Smooth muscle cell of the brain vasculature (primary cell): ENCODE measurements at places on chromosomes 6 and 20.
A peak's percentile ranks its signal among the peaks of the same experiment; 100 is the strongest.

- DNase-seq, result no peak
Measured at GRCh38 chr20:63567386-63568169, 6.5 kb downstream of the HELZ2 start.

DNA sequence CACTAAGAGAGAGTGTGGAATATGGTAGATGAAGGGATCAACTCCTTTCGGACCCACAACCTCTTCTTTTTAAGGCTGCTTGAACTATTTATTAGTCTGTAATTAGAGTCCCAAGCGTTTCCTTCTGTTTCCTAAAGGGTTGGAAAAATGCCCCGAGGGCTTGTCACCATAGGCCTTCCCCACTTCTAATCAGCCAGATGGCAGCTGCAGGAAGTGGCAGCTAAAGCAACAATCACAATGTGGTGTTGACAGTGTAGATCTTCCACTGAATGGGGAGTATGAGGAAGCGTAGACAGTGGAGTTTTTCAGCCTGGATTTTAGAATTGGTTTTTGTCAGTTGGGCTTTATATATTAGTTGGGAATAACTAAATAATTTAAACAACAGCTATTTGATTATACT lies 40.6 kb downstream of the SLC35D3 start:
- no peak for DNase-seq

GRCh38 chr6:14932485-14933182 lies 313.2 kb upstream of the JARID2 start:
- DNase-seq, result no peak

- DNase-seq, result no peak
Measured at GRCh38 chr20:13909067-13909466, 81.3 kb downstream of the SEL1L2 start.

- DNase-seq, result no peak
Measured at GRCh38 chr6:168147205-168147738, 68.3 kb upstream of the FRMD1 start.

DNA sequence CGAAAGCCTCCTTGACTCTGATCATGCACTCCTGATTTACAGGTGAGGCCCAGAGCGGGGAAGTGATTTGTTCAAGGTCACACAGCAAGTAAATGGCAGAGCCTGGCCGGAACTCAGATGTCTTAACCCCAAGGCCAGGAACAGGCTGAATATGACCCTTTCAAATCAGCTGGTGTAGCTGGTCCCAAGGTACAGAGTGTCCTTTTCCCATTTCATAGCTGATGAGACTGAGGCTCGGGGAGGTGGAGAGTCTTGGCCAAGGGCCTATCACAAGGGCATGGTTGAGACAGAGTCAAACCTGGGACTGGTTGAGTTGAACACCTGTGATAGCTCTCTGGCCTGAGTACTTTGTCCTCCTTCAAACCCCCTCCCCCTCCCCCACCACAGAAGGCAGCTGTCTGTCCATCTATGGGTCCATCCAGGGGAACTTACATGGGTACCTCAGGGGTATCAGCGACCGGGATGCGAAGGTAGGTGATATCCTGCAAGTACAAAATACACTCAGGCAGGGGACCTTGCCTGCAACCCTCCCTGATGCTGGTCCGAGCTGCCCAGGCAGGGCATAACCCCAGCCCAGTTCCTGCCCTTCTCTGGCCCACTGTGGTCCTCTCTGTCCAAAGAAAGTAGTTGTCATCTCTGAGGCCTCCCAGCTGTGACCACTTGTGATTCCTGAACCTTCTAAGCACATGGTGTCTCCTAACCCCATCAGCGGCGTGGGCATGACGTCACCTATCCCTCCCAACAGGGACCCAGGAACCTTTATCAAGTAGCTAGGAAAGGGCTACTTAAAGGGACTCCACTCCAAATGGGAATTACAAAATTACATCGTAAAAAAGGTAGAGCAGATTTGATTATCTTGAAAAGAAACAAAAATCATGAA lies 5.6 kb downstream of the DUSP15 start:
- no peak for DNase-seq

GRCh38 chr6:88171312-88171711 lies 5.2 kb upstream of the CNR1 start:
- DNase-seq, result no peak

GRCh38 chr20:54123587-54124180 lies 50.1 kb downstream of the CYP24A1 start:
- peak; percentile 32 for DNase-seq

GRCh38 chr6:72976484-72976883 lies 248.8 kb downstream of the KHDC1L start:
- DNase-seq, result no peak
